ENCODE measurements at places on chromosomes 3 and 15. TPM values are rescaled to one million over a fixed set of nuclear protein-coding genes. Genes with fewer than 3 reads are reported as not detected.

The PIGX gene
- 49.7 TPM for total RNA-seq

The DLL4 gene
- total RNA-seq, result 0.36 TPM

DNA sequence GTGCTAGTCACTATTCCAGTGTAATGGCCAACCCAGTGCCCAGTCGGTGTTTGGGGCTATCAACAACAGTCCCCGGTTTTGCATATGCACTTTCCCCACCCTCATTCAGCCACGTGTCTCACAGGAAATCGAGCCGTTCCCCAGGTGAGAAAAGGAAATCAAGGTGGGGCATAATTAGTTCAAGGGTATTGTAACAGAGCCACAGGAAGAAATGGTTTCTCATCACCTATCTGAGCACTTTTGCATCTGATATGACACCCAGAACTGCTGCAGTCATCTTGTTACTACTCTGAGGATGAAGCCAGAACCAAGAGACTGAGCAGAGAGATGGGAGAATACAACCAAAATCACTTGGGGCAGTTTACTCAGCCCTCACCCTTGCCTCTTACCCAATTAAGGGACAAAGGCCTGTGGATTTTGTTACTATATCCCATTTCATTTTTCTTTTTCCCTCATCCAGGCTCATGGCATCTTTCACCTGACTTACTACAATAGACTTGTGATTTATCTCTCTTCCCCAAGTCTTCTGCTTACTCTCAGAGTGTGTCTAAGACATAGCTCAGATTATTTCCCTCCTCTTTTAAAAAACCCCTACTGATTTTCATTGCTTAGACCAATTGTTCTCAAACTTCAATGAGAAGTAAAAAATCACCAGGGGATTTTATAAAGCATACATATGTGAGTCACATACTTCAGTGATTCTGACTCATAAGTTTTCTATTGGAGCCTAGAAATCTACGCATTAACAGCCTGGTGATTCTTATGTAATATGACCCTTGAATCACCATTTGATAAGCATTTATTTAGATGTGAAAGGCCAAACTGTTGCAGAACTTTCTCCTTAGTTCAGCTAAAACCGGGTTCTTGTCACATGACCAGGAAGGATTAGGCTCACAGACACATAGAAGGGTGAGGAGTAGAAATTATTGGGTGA is 40.5 kb downstream of the TRAT1 start:
- peak overlapping the region; percentile 96 for H3K27ac ChIP-seq
- peaks cover 52% of the 10 kb centered on the region for H3K4me1 ChIP-seq
- H3K4me3 ChIP-seq, result peak overlapping the region; percentile 59
- peaks cover 50% of the 10 kb centered on the region for H3K36me3 ChIP-seq
- H3K27me3 ChIP-seq, result no peaks in the 10 kb centered on the region

GRCh38 chr3:35966629-35967464 is 327.5 kb downstream of the ARPP21 start:
- no peaks in the 10 kb centered on the region for H3K27me3 ChIP-seq
- H3K27ac ChIP-seq, result no peak overlapping the region
- no peak overlapping the region for H3K4me3 ChIP-seq
- no peaks in the 10 kb centered on the region for H3K4me1 ChIP-seq
- DNase-seq, result no peak
- H3K36me3 ChIP-seq, result no peaks in the 10 kb centered on the region

- no peaks in the 10 kb centered on the region for H3K36me3 ChIP-seq
- no peak for DNase-seq
- peaks cover 9% of the 10 kb centered on the region for H3K4me1 ChIP-seq
- no peak overlapping the region for H3K27ac ChIP-seq
- H3K27me3 ChIP-seq, result no peaks in the 10 kb centered on the region
Observed at GRCh38 chr15:85354948-85355347, 25.5 kb upstream of the AKAP13 start.

DNA sequence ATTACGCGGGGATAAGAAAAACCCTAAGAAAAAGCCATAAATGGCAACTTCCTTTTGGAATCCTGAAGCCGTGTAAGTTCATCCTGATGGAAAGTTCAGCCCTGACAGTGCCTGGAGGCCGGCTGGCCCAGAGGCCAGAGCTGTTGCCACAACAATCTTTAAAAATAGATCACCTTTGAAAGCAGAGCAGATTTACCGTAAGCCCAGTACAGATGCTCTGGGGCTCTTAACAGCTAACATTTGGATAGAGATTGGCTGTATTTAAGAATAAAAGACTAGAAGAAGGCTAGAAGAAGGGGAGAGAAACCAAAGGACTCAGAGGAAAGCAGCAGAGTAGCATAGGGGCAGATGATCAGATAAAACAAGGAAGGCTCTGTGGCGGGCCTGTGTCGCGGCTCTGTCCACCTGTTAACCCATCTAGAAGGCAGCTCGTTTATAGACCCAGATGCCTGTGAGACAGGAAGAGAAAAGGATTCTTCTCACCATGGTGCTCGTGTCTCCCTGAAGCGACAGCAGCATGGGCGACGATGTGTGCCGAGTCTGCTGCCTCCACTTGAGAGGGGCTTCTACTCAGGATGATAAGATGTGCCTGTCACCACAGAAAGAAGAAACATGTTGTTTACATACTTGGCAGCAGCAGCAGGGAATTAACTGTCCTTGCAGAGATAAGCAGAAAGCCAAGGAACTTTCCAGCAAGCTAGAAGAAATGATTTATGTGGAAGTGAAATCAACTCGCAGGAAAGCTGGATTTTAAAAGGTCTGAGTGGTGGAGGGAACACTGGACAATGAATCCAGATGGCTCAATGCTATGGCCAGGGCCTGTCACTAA is 69.9 kb downstream of the SYNM start:
- H3K4me3 ChIP-seq, result no peak overlapping the region
- H3K27me3 ChIP-seq, result peaks cover 2% of the 10 kb centered on the region
- no peak for DNase-seq
- H3K27ac ChIP-seq, result no peak overlapping the region
- no peaks in the 10 kb centered on the region for H3K4me1 ChIP-seq

Data from activated T-helper 1 cell treated with anti-CD3 and anti-CD28 coated beads, Interleukin-12 subunit alpha, Interleukin-12 subunit beta, Interleukin-2, Interleukin-4 antibody, amounts not matched to agents 30 ng/mL and 10 ng/mL and 1 ng/mL, durations not matched to agents 14 hours and 24 hours and 36 hours (primary cell).